ENCODE measurements at places on chromosomes 6 and 20. TPM values are rescaled to one million over a fixed set of nuclear protein-coding genes. Genes with fewer than 3 reads are reported as not detected.

DNA sequence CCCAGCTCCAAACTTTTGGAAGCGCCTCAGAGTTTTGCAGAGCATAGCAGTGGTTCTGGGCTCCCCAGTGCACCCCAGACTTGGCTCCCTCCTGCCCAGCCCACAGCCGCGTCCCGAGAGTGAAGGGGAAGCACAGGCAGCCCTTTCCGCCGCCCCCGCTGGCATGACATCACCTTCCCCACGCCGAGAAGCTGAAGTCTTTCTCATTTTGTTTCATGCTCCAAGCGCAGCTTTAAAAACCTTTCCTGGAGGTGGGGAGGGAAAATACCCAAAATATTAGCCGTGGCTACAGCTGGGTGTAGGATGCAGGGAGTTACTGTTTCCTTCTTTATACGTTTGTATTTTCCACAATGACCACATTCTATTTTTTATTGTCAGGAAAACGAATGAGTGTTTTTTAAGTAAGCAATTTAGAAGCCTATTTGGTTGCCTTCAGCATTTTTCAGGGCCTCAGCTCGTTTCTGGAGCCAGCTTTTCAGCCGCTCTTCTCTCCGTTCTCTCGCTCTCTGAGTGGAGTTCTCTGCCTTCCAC, 72.9 kb downstream of the SNX5 start:
- peak; percentile 79 for DNase-seq

DNA sequence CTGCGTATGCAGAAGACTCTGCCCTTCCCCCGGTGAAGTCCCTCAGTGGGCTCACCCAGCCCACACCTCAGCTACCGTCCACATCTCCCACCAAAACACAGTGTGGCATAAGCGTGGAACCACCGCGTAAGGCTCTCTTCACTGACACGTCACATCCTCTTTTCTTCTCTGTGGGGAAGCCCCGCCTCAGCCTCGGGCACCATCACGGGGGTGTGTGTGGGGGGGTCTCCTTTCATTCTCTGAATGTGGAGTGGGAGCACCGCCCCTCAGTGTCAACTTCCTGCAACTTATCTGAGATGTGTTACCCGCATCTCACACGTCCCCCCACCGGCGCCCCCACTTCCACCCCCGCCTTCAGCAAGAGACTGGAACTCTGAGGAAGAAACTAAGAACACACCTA, 388.4 kb upstream of the JARID2 start:
- no peak for DNase-seq

DNA sequence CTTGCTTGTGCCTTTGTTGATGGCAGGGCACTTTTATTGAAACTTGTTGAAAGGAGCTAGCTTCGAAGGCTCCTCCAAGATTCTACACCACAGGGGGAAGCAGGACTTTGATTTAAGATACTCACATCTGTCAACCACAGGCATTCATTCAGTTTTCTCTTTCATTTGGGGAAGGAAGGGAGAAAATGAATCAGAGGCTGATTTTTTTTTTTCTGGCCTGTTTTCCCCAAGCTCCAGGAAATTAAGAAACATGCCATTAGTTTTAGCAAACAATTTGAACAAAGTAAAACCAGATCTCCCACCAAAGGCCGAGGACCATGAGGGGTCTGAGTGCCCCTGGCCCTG, 8.7 kb upstream of the APCDD1L start:
- DNase-seq, result no peak

DNA sequence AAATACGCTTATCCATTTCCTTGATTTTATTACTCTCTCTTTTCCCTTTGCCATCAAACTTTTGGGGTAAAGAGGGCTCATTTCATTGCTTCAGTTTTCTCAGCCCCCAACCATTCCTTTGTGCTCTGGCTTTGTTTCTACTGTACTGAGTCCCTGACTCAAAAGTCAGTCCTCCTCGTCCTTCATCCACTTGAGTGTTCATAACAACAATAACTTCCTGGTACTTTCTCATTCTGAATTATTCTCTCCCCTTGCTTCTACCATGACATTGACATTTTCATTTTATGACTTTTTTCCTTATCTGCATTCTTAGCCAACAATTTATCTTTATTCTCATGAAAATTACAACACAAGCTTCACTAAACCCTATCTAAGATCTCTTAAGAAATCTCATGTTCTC, 911 bp downstream of the ENPP3 start:
- DNase-seq, result no peak

Gene JPH2
- 182 TPM for total RNA-seq

Gene DPPA5
- not detected for total RNA-seq
